Esophagus mucosa (tissue), 1 donor: ENCODE measurements at places on chromosomes 2 and 18. TPM values are rescaled to one million over a fixed set of nuclear protein-coding genes. Genes with fewer than 3 reads are reported as not detected.

TOGARAM2 gene
- 0.16 TPM for total RNA-seq

PDIA6 gene
- 90.4 TPM for total RNA-seq

ATP6V1C2 gene
- total RNA-seq = 5.1 TPM

PLEK gene
- total RNA-seq = 1.00 TPM

MSGN1 gene
- not detected for total RNA-seq

IL37 gene
- not detected for total RNA-seq
